ENCODE measurements at places on chromosomes 11 and 22. TPM values are rescaled to one million over a fixed set of nuclear protein-coding genes. Genes with fewer than 3 reads are reported as not detected.

The SMC1B gene
- total RNA-seq = not detected

The USP2 gene
- total RNA-seq = 1.9 TPM

The TENM4 gene
- total RNA-seq = 4.2 TPM

The CYB5R2 gene
- total RNA-seq = 15.2 TPM

The IGLL1 gene
- not detected for total RNA-seq

The GAB2 gene
- total RNA-seq = 3.5 TPM

Data from airway epithelial cell (primary cell).